ENCODE measurements at places on chromosomes 5 and 9. TPM values are rescaled to one million over a fixed set of nuclear protein-coding genes. Genes with fewer than 3 reads are reported as not detected.

Gene ARHGEF37
- 3.7 TPM for total RNA-seq

Gene MAP3K1
- total RNA-seq, result 21.4 TPM

Gene ZNF782
- 4.5 TPM for total RNA-seq

Gene PCDHB11
- total RNA-seq, result not detected

Gene TAF11L5
- total RNA-seq, result not detected

Gene SEMA5A
- 0.23 TPM for total RNA-seq

Gene ZNF474
- 0.12 TPM for total RNA-seq

Gene NOXA1
- total RNA-seq, result 1.4 TPM

Gene SLC34A3
- total RNA-seq, result 0.14 TPM

GRCh38 chr5:66281294-66281693, 137.2 kb downstream of the SREK1 start:
- no peaks in the 10 kb centered on the region for H3K36me3 ChIP-seq
- H3K27ac ChIP-seq, result no peak overlapping the region
- no peak for DNase-seq
- peaks cover 5% of the 10 kb centered on the region for H3K4me1 ChIP-seq

- no peaks in the 10 kb centered on the region for H3K4me1 ChIP-seq
- H3K27ac ChIP-seq, result no peak overlapping the region
- H3K27me3 ChIP-seq, result no peaks in the 10 kb centered on the region
- no peak for DNase-seq
These were observed 17.6 kb upstream of the CSF1R start for GRCh38 chr5:150103678-150104549.

DNA sequence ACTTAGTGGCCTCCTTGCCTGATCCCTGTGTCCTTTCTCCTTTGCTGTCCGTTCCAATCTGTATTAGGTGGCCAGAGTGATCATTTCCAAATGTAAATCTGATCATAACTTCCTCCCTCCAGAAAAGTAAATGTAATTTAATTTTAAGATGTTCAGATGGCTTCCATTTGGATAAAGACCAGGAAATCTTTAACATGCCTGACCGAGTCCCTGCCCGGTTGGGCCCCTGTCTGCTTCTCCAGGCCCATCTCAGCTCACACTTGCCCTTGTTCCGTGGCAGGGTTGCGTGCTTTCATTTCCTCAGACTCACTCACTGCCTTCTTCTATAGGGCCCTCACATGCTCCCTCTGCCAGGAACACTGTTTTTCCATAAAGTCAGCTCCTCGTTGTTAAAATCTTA, 7.6 kb downstream of the MAP3K1 start:
- peak overlapping the region; percentile 56 for H3K4me3 ChIP-seq
- H3K4me1 ChIP-seq, result peaks cover 66% of the 10 kb centered on the region
- peaks cover 1% of the 10 kb centered on the region for H3K36me3 ChIP-seq
- H3K27ac ChIP-seq, result peak overlapping the region; percentile 25

DNA sequence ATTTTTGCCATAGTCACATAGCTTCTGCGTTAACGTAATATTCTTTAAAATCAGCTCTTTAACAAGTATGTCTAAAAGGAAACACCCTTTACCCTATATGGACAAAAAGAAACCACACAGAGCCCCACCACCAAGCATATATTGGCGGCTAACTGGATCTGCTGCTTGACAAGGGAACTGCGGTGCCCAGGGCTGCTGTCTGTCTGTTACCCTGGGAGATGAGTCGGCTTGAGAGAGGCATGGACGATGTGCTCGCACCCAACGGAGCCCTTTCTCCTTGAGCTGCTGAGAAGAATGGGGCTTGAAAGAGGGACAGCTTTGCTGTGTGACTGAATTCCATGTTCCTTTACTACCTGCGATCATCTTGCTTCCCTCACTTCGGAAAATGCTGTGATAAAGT, 158.6 kb upstream of the SHB start:
- H3K4me3 ChIP-seq, result peak overlapping the region; percentile 75
- no peaks in the 10 kb centered on the region for H3K36me3 ChIP-seq
- no peak overlapping the region for H3K27ac ChIP-seq
- H3K4me1 ChIP-seq, result peaks cover 17% of the 10 kb centered on the region
- no peak for DNase-seq

DNA sequence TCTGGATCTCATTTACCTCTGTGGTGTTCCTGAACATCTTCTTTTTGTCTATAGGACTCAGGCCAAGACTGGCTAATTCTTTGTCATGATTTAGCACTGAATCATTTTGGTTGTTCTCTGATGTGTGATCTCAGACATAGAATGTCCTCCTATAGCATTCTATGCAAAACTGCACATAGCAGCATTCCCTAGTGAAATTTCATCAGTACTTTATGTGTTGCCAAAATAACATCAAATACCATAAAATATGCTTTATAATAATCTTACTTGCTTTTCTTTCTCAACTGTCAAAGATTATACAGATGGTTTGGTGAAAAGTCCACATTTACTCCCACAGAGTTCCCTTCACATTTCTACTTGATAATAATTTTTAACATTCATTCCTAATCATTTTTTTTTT, 115.7 kb upstream of the MPDZ start:
- no peaks in the 10 kb centered on the region for H3K4me1 ChIP-seq
- H3K27ac ChIP-seq, result no peak overlapping the region
- H3K36me3 ChIP-seq, result no peaks in the 10 kb centered on the region
- no peak overlapping the region for H3K4me3 ChIP-seq
- DNase-seq, result no peak

DNA sequence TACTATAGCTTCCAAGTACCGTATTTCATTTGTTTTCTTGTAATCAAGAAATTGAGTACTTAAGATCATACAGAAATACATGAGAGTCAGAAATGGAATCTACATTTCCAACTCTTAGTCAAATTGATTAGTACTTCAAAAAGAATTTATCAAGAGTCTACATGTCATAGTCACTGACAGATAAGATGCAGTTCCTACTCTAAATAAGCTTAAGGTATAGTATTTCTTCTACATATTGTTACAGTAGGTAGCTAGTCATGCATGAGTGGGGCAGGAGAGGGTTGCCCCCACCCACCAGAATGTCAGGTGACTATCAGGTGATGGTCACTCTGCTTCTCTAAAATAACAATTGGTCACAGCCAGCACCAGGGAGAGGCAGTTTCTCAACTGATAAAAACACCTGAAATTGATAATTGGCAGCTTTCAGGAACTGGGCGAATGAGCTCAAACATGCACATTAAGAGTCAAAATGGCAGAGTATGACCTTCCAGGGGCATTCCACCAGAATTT, 2.9 kb downstream of the BAAT start:
- no peaks in the 10 kb centered on the region for H3K4me1 ChIP-seq
- peaks cover 16% of the 10 kb centered on the region for H3K36me3 ChIP-seq
- H3K4me3 ChIP-seq, result no peak overlapping the region
- no peak for DNase-seq

DNA sequence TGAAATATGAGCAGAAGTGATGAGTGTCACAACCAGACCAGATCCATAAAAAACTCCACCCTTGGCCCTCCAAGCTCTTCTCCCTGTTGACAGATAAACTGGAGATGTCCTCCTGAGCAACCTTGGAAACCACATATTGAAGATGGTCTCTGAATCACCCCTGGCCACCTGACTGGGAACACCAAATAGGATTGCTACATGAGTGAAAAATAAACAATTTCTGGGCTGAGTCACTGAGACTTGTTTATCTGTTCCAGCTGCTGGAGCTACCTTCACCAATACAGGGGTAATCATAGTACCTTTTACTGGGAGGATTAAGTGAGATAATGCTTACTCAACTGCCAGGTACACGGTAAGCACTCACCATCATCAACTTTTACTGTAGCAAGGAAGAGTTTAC, 53.3 kb downstream of the PCA3 start:
- no peak overlapping the region for H3K4me3 ChIP-seq
- no peak for DNase-seq
- no peaks in the 10 kb centered on the region for H3K36me3 ChIP-seq
- H3K27me3 ChIP-seq, result no peaks in the 10 kb centered on the region
- H3K27ac ChIP-seq, result no peak overlapping the region
- no peaks in the 10 kb centered on the region for H3K4me1 ChIP-seq

GRCh38 chr5:152106571-152106970, 181.9 kb upstream of the GLRA1 start:
- no peak overlapping the region for H3K4me3 ChIP-seq
- peaks cover 5% of the 10 kb centered on the region for H3K36me3 ChIP-seq
- no peak for DNase-seq
- H3K27ac ChIP-seq, result no peak overlapping the region
- H3K27me3 ChIP-seq, result peaks cover 26% of the 10 kb centered on the region

DNA sequence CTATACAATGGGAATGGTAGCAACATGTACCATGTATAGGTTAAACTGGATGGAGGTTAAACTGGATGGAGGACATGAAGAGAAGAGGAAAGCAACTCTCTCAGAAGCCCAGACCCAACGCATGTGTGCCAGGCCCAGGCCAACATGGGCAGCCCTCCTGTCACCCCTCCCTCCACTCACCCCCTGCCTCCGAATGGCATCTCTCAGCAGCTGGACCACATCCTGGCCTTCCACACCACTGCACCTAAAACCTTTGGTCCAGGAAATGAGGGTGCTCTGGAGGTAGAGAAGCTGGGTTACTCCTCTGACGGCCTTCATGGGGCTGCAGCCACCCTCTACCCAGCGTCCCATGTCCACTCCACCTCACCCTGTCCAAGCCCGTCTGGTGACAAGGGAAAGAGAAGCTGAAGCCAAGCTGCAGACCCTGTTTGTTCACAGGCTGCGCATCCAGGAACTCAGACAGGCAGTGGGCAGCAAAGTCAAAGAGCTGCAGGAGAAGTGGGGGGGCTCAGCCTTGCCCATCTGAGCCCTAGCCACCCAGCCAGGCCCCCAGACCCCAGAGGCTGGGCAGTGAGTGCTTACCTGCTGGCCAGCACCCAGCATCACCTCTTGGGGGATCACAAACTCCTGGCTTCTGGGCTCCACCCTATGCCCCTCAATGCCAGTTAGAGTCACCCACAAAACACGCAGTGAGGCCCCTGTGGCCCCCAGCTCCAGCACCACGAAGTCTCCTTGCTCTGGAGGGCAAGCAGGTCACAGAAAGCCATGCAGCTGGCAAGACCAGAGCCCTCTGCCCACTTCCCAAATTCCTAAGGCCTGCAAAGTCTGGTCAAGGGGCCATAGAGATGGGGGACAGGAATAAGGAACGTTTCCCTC, 8.5 kb downstream of the HK3 start:
- no peaks in the 10 kb centered on the region for H3K4me1 ChIP-seq
- H3K36me3 ChIP-seq, result no peaks in the 10 kb centered on the region
- H3K27ac ChIP-seq, result no peak overlapping the region
- no peak overlapping the region for H3K4me3 ChIP-seq

GRCh38 chr5:92633176-92633575, 947.8 kb downstream of the NR2F1-AS1 start:
- no peaks in the 10 kb centered on the region for H3K4me1 ChIP-seq
- no peaks in the 10 kb centered on the region for H3K36me3 ChIP-seq
- H3K4me3 ChIP-seq, result no peak overlapping the region
- H3K27ac ChIP-seq, result no peak overlapping the region
- DNase-seq, result no peak
- H3K27me3 ChIP-seq, result no peaks in the 10 kb centered on the region

DNA sequence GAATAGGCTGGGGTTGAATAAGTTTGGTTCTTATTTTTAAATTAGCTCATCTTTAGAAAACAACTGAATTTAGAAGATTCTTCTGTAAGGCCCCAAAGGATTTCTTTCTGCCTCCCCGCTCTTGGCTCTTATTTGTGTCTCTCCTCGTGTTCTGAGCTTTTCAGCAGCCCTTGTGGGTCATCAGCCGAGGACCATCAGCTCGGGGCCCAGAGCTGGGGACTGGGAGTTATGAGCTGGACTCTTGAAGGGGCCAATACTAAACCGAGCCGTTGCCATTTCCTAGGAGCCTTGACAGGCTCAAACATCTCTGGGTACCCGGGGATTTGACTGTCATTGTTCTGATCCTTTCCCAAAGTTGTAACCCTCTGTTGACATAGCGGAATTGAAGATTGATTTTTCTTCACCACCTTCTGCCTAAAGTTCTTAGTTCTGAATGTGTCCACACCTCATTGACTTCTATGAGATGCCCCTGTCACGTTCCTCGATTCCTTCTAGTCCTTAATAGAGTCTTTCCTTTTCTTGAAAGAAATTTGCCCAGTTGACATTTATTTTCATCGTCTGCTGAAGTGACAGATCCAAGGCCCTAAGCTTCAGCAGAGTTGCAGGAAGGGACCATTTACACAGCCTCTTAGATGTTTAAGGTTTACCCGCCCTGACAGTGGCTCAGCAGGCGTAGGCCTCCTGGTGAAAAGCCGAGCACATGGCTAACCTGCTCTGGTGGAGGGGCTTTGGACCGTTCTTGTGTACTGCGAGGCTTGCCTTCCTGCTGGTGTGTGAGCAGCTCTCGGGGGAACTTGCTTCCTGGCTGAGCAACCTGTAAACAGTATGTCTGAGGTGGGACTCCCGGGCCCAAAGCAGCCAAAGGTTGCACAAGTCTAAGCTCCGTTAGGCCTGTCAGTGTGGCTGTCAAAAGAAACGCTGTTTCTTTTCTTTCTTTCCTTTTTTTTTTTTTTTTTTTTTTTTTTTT, 24.0 kb downstream of the ABL1 start:
- H3K27ac ChIP-seq, result no peak overlapping the region
- no peaks in the 10 kb centered on the region for H3K27me3 ChIP-seq
- H3K4me1 ChIP-seq, result no peaks in the 10 kb centered on the region
- no peak for DNase-seq

- no peak overlapping the region for H3K4me3 ChIP-seq
- H3K27ac ChIP-seq, result no peak overlapping the region
- no peaks in the 10 kb centered on the region for H3K36me3 ChIP-seq
- H3K4me1 ChIP-seq, result no peaks in the 10 kb centered on the region
- H3K27me3 ChIP-seq, result no peaks in the 10 kb centered on the region
These were observed 10.1 kb upstream of the PLPPR1 start for GRCh38 chr9:101018467-101018866.

GRCh38 chr5:135253601-135254178, 145.3 kb downstream of the MACROH2A1 start:
- H3K27ac ChIP-seq, result no peak overlapping the region
- no peaks in the 10 kb centered on the region for H3K36me3 ChIP-seq
- peaks cover 8% of the 10 kb centered on the region for H3K4me1 ChIP-seq
- no peak overlapping the region for H3K4me3 ChIP-seq
- H3K27me3 ChIP-seq, result no peaks in the 10 kb centered on the region
- no peak for DNase-seq

GRCh38 chr9:134189470-134190231, 25.3 kb upstream of the RNU6ATAC start:
- H3K27me3 ChIP-seq, result no peaks in the 10 kb centered on the region
- H3K4me1 ChIP-seq, result peaks cover 7% of the 10 kb centered on the region
- H3K36me3 ChIP-seq, result no peaks in the 10 kb centered on the region
- DNase-seq, result no peak

DNA sequence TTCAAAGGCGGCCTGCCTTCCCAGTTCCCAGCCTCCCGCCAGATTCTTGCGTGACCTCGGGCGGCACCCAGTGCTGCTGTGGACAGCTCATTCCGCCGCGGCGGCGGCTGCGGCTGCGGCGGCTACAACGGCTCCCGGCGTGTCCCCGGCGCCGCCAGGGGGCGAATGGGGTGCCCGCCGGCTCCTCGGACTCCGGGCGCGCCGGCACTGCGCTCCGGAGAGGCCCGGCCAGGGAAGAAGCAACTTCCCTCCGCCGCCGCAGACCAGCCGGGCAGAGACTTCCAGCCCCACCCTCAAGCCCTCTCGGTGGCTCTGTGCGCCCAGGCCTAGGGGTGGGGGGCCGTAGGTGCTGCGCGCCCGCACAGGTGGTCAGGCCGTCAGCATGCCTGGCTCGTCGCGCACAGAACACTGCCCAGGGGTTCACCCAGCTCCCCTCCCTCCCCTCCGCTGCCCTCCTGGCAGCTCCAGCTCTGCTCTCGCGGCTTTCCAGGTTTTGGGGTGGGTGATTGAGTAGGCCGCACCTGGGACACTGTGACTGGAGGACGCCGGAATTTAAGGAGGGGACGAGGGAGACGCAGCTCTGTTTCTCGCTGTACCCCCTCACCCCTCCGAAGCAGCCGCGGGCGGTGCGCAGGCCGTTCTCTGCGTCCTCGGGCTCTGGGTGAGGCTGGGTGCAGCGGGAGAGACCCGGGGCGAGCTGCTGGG, 20.2 kb downstream of the IGIP start:
- DNase-seq, result peak; percentile 74
- peaks cover 26% of the 10 kb centered on the region for H3K27me3 ChIP-seq
- H3K4me3 ChIP-seq, result peak overlapping the region; percentile 49
- peaks cover 25% of the 10 kb centered on the region for H3K4me1 ChIP-seq

Data from activated T-cell treated with anti-CD3 and anti-CD28 coated beads, Interleukin-2, amount 50 U/mL, for 72 hours (primary cell).